ENCODE measurements at places on chromosomes 16 and 17.

GRCh38 chr16:81220349-81220748 lies 18.1 kb upstream of the BCO1 start:
- DNase-seq = no peak

DNA sequence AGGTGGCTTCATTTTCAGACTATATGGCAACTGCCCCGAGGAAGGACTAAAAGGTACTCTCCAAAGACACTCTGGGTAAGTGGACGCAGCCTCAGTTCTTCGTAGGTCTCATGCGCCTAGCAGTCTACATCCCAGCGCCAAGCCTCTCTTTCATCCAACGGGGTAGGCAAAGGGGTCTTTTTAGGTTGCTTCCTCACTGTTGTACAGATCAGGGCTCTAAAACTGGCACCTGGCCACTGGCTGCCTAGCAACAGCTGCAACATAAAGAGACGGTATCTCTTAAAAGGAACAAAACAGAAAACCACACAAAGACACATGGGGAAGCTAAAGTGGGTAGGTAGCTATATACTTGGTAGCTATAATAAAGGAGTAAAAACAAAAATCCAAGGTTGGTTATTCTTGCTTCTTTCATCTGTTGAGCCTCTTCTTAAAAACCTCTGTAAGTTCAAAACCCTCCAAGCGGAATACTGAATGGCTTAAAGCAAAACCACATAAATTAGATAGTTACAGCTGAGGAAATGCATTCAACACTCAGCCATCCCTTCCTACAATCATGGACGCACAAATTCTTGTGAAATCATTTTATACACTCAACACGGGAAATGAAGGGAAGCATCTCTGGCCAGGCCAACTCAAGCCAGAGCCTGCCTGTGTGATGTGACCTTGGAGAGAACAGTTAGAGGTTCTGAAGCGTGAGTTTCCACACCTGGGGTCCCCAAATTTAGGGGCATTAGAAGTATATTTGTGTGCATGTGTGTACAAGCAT lies 22.7 kb downstream of the CYTH1 start:
- DNase-seq = no peak

- peak; percentile 69 for DNase-seq
These were observed 5.2 kb downstream of the ITPRIPL2 start for GRCh38 chr16:19118938-19119431.

- no peak for DNase-seq
These were observed 44.6 kb upstream of the ACSM2B start for GRCh38 chr16:20620770-20621169.

DNA sequence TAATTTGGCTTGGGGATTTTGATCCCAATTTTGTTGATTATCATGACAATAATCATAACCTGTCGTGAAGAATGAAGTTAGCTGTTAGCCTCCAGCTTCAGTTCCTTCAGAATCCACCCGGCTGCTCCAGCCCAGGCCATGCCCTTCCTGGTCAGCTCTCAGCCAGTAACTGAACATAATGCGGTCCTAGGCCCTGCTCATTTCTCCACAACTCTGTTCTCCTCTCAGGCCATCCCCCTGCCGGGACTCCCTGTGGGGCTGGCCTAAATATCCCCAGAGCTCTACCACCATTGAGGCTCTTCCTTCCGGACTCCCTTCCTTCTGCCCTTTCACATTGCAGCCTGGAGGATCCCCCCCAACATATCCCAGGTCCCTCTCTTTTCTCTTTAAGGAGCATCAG lies 833.4 kb upstream of the GOT2 start:
- DNase-seq = no peak

DNA sequence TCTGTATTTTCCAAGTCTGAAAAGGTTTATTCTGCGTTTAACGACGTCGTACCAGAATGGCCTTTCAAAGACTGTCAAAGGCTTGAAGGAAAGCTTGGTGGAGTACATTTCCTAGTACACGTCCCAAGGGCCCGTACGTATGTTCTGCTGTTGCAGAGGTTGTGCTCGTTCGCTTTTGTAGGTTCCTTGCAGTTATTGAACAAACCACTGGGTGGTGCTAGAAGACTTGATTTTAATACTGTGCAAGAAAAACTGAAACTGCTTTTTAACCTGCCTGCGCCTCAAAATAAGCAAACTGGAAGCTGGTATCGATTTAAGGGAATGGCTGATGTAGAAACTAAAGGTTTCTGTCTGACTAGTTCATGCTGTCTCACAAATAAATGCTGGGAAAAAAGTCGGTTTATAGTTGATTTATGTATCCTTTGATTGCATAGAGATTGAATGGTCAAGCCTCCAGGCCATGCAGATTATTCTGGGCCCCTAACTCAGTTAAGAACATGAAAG lies 54.6 kb downstream of the USP10 start:
- peak; percentile 92 for DNase-seq

DNA sequence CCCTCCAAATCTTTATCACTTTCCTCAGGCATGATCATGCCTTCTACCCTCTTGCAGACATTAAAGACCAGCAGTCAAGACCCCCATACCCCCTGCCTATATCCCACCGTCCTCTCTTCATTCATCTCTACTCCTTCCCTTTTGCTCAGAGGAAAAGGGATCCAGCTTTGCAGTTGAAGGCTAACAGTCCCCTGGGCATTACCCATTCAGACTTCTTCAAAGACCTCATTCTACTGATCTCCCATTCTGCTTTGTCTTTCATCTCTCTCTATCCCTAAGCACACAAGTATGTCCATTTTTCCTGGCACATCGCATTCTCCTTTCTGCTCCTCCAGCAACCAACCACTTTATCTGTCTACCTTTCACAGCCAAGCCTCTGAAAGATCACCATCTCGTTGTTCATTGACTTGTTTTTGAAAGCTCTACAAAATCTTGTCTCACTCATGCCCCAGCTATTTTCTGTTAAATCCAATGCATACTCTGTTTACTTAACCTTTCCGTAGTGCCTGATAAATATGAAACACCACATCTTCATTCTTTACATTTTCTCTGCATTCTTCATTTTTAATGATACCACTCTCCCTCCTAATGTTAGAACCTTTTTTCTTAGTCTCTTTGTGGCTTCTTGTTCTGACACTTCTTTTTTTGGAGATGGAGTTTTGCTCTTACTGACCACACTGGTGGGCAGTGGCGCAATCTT lies 14.1 kb upstream of the LCMT1 start:
- DNase-seq = no peak

DNA sequence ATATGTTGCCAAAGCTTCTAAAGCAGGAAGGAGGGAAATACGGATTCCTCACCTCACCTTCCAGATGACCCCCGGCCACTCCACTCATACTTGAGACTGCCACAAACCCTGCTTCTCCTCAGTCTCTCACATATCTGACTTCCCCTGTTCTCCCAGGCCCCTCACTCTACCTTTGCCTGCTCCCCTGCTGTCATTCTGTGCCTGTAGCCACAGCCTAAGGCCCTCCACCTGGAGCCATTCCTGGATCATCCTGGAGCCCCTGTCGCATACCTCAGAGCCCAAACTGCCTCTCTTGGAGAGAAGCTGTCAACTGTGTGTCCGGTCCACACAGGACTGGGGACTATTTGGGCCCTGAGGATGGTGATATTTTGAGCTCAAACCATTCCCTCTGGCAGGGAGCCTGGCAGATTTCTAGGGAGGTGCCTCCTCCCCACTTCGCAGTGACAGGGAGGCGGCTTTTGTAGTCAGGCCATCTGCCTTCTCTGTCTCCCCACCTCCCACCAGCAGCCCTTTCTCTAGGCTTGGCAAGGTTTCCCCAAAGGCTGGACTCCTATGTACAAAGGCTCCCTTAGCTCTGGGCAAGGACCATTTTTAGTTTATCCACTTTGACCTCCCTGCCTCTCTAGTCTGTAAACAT lies 2.3 kb upstream of the MED24 start:
- DNase-seq = no peak

- DNase-seq = no peak
These were observed 121.1 kb downstream of the IRX5 start for GRCh38 chr16:55051571-55052347.

- DNase-seq = no peak
These were observed 17.1 kb upstream of the PDXDC1 start for GRCh38 chr16:14957576-14958322.

DNA sequence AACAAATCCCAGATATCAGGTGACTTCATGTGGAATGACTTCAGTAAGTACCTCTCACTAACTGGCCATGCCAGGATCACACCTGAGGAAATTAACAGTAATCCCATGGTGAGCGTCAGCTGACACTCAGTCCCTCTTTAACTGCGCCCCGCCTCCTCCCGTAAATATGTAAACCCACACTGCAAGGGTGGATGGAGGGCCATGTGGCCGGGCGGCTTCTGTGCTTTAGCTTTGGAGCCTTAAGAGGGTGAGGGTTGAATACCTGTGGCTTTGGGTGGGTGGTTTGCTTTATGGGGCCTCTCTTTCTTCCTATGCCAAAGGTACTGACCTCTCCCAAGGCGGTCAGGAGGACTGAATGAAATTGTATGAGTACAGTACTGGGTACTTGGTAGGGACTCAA lies 141.7 kb downstream of the MRM1 start:
- DNase-seq = no peak

GRCh38 chr17:77506371-77506991 lies 365.7 kb downstream of the SEC14L1 start:
- DNase-seq = no peak

DNA sequence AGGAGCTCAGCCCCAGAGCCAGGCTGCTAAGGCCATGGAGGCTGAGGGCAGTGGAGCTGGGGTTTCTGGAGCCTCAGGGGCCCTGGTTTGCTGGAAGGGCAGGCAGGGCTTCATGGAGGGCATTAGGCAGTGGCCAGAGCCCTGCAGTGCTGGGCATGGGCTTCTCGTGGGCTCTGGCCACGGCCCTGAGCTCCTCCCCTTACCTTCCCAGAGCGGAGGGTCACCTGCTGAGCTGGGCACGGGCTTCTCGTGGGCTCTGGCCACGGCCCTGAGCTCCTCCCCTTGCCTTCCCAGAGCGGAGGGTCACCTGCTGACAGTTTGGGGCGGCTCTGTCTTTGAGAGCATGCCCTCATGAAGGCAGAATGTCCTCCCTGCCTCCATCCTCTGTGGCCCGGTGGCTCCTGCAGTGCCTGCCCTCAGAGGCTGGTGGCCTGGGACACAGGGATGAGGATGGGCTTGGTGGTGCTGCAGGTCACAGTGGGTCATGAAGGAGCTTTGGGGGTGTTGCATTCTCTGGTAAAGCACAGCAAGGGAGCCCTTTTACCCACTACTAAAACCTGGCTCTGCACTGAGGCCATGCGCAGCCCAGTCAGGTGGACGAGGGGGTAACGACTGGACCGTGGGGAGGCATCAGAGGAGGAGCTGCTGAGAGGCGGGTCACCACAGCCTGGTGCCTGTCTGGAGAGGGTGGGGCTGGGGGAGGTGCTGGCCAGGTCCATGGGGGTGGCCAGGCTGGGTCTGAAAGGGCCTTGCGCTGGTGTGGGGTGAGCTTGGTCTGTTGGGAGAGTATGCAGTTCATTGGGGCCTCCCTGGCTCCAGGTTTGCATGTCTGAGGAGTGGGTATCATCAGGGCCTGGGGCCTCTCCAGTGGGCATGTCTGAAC lies 2.9 kb upstream of the RNPS1 start:
- DNase-seq = no peak

- no peak for DNase-seq
These were observed 15.3 kb upstream of the INTS2 start for GRCh38 chr17:61943117-61943516.

DNA sequence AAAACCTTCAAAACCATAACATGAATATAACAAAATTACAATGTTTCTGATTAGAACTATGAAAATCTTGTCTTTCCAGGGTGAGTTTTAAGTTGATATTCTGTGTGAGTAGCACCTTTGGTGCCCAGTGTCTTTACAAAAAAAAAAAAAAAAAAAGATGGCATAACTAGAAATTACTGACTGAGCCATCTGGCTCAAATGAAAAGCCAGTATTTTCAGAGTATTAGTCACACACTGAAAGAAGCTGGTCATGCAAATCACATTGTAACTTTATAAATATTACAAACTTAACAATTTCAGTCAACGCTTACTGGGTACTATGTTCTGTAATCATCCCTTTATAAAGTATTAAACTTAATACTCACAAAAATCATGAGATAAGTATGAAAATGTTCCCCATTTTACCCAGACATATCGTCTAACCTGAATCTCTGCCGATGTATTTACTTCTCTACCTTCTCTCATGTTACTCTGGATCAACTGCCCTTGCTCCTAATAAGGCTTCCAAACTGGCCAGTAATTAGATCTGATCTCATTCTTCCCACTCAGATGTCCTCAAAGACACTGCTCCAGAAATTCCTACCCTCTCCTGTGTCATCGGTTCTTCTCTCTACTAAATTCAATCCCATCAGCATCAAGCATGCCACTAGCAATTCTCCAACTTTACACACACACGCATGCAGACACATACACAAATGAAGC lies 25.4 kb downstream of the UBE2G1 start:
- no peak for DNase-seq

GRCh38 chr16:69775563-69775962 lies 13.4 kb downstream of the WWP2 start:
- no peak for DNase-seq

DNA sequence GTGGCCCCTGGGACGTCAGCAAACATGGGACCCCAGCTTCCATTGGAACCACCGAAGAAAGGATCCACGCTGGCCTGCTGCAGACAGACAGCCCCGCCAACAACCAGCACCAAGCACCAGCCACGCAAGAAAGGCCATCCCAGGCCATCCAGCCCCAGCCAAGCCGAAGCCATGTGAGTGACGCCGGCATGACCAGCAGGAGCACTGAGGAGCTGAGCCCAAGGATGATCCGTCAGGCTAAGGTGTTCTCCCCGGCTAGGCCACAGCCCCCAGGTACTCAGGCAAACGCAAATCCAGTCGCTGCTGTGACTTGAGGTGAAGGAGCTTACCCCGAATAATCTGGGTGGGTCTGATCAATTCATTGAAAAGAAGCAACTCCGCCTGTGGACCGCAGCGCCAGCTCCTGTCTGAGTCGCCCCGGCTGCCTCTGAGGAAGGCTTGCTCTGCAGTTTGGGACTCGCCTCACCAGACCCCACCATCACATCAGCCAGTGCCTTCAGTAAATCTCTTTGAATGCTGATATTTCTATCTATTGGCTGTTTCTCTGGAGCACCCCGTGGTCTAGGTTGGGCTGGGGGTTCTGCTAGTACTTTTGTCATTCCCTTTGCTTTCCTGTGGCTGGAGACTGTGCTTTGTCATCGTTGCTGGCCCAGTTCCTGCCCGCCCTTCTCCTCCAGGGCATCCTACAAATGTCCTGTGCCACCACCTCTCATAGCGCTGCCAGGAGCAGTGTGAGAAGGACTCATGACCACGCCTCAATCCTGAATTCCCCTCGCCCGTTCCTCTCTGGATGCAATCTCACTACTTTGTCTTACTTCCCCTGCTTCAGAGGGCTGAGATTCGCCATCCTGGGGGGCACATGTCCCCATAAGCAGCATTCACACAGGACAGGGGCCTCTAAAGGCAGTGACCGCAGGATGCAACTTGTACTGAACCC lies 8.1 kb upstream of the CBX2 start:
- no peak for DNase-seq

- DNase-seq = no peak
These were observed 628.2 kb downstream of the CDH11 start for GRCh38 chr16:64493709-64494108.

GRCh38 chr16:57959804-57960203 lies 11.1 kb downstream of the CNGB1 start:
- no peak for DNase-seq

- no peak for DNase-seq
These were observed 222.1 kb downstream of the RBFOX3 start for GRCh38 chr17:79388556-79389295.

Measured in pons (tissue), 1 donor.